ENCODE measurements at places on chromosomes 11 and 22.

DNA sequence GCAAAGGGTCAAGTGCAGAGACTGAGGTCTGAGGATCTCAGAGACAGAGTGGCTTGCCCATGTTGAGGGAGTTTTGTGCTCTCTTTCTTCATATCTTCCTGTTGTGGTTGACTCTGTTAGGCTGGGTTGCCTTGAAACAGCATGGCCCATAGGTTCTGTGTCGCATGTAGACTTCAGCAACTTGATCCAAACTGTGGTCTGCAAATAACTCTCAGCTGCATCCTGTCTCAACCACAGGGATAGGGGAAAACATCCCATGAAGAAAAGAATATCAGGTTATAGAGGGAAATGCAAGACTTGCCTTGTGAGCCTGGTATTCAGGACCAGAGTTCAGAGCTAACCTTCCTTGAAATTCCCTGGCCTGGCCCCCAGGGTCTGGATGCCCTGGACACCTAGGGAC lies 69.4 kb downstream of the FLI1 start:
- DNase-seq: no peak

DNA sequence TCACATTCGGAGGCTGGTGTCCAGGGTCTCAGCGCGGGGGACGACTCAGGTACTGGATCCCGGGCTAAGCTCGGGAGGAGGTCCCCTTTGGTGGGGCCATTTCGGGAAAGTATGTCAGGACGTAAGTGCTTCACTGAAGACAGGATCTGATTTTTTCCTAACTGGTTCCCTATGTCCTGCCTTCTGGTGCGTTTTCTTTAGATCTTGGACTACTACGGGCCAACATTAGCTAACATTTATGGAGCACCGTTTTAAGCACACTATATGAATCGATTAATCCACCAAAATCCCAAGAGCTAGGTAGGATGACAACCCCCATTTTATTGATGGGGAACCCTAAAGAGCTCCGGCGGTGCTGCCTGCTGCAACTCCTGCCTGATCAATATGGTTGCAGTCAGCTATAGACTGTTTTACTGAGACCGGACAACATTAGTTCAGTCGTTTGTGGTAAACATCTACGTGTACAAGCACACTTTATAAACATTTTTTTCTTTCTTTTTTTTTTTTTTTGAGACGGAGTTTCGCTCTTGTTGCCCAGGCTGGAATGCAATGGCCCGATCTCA lies 17.0 kb upstream of the WDR74 start:
- no peak for DNase-seq

GRCh38 chr11:96006037-96006436 lies 82.1 kb upstream of the MTMR2 start:
- no peak for DNase-seq

- DNase-seq: no peak
These were observed 303.6 kb downstream of the OPCML start for GRCh38 chr11:133228471-133229329.

GRCh38 chr11:83367745-83368144 lies 81.6 kb upstream of the CCDC90B start:
- no peak for DNase-seq

DNA sequence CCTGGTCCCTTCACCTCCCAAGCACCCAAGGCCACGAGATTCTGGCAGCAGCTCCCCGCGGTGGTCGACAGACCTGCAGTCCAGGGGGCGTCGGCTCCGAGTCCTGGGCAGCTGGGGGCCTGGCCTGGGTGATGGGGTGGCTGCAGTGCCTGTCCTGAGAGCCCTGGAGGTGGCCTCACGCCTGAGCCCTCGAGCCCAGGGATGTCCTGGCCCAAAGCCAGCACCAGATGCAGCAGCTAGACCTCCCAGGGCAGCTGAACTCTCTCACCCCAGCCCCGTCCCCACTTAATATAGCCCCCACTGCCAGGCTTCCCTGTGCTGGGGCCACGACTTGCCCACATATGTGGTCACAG lies 6.6 kb downstream of the LMNTD2 start:
- DNase-seq: no peak

DNA sequence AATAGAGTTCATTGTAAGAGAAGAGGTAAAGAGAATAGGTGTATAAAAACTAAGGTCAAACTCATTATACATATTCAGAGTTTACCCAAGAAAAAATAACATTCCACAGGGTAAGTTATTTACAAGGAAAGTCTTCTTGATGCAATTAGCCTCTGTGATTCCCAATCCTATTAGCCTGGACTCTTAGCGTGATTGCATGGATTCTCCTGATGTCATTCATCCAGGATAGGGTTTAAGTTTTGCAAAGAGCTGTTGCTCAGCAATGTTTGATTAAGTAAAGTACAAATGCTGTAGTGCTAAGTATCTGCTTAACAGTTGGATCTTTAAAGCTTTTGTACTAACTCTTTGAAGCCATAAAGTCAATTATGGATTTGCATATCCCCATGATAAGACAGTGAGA lies 767.8 kb upstream of the LUZP2 start:
- no peak for DNase-seq

GRCh38 chr11:78372114-78372768 lies 45.4 kb downstream of the GAB2 start:
- peak; percentile 31 for DNase-seq

Measured in DMS79 (cell line).